ENCODE measurements at places on chromosomes 1 and 21. TPM values are rescaled to one million over a fixed set of nuclear protein-coding genes. Genes with fewer than 3 reads are reported as not detected.

DNA sequence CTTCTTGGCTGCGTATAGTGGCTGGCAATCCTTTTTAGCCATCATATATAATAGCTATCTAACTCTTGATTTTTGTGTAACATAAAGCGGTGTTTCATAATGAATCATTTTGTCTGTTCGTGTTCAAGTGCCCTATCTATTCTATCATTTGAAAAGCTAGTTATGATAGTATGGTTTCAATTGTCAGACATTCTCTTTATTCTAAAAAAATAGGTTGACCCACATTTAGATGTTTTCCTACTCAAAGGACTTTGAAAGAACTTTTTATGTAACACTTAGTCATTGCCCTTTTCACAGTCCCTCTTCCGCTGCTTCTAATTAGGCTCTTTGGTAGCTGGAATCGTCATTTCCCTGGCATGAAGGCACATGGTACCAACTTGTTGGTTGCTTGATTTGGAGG lies 272.2 kb upstream of the B3GALT2 start:
- DNase-seq, result no peak

- no peak for DNase-seq
Observed at GRCh38 chr1:206508956-206509355, 1.6 kb downstream of the RASSF5 start.

Gene OR14K1
- not detected for polyA plus RNA-seq

Gene LCA5L
- 0.58 TPM for polyA plus RNA-seq

- no peak for DNase-seq
Observed at GRCh38 chr1:117607471-117607870, 1.6 kb downstream of the TENT5C start.

Data from heart right ventricle (tissue), 16 donors.